Sigmoid colon (tissue), 7 donors: ENCODE measurements at places on chromosomes 3 and 15. TPM values are rescaled to one million over a fixed set of nuclear protein-coding genes. Genes with fewer than 3 reads are reported as not detected.

The SLC12A8 gene
- polyA plus RNA-seq, result 1.8 TPM

The ADGRG7 gene
- 1.4 TPM for polyA plus RNA-seq

The GOLGA8T gene
- not detected for polyA plus RNA-seq

The KLHL6 gene
- 0.69 TPM for polyA plus RNA-seq

The CIB2 gene
- polyA plus RNA-seq, result 7.1 TPM

The GP9 gene
- 0.26 TPM for polyA plus RNA-seq

The STOML1 gene
- 3.5 TPM for polyA plus RNA-seq

The PLCH1 gene
- 1.2 TPM for polyA plus RNA-seq

The NCEH1 gene
- polyA plus RNA-seq, result 3.0 TPM

The HYAL1 gene
- 9.5 TPM for polyA plus RNA-seq

The PIF1 gene
- 12.9 TPM for polyA plus RNA-seq

The TUSC7 gene
- polyA plus RNA-seq, result not detected
